Tibial artery (tissue), 4 donors: ENCODE measurements at places on chromosomes 2 and 18.

DNA sequence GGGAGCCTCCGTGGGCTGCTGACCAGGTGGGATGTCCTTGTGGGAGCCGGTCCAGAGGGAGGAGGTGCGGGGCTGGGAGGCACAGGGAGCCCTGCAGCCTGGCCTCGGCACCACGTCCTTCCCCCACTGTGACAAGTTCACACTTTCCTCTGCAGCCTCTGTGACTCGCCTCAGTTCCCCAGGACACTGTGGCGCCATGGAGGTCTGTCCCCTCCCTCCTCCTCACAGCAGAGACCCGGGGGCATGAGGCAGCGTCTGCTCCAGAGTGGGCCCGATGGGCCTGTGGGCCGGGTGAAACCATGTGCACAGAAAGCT is 27.3 kb upstream of the KCNG2 start:
- DNase-seq = no peak

DNA sequence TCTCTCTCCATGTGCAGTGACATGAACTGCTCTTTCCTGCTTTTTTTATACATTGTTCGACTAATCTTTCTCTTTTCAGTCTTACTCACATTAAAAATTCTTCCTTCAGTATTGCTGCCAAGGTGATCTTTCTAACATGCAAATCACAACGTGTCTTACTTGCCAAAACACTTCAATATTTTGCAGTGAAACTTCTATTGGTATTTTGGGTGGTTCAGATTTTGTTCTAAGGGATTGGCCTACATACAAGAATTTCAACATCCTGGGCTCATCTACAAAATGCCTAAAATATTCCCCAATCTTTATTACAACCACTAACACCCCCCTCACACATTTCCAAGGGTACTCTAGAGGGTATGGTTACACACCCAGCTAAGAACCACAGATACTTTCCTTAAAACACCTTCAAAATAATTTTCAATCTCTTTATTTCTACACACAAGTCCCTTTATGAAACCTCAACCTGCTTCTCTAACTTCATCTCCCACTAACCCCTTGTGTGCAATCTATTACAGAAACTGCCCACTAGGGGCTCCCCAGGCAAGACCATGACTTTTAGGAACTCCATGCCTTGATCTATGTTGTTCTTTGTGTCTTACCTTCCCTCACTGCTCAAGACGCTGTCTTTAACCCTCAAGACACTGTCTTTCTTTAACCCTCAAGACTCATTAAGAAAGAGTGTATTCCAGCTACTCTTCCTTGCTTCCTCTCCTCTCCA is 50.9 kb downstream of the COL3A1 start:
- DNase-seq = no peak

GRCh38 chr18:63817441-63818051 is 42.3 kb downstream of the SERPINB7 start:
- DNase-seq = no peak

GRCh38 chr2:144012304-144012703 is 507.6 kb downstream of the ZEB2 start:
- no peak for DNase-seq

GRCh38 chr2:55283083-55283482 is 14.1 kb upstream of the MTIF2 start:
- no peak for DNase-seq
